ENCODE measurements at places on chromosomes 11 and 22.

DNA sequence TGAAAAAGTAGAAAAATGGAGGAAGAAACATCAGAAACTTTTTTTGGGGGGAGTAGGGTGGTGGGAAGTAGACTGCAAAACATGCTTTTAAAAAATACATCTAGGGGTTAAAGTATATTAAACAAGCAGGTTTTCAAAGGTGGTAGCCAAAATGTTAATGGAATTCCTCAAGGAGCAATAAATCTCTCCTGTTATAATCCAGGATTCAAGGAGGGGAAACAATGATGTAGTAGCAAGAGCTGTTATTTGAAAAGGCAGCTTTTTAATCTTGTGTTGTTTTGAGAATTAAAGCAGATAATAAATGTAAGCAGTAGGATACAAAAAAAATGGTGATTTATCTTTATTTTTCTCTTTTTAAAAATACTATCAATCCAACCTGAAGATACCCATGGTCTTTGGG lies 736.5 kb upstream of the CCDC90B start:
- no peak for DNase-seq

DNA sequence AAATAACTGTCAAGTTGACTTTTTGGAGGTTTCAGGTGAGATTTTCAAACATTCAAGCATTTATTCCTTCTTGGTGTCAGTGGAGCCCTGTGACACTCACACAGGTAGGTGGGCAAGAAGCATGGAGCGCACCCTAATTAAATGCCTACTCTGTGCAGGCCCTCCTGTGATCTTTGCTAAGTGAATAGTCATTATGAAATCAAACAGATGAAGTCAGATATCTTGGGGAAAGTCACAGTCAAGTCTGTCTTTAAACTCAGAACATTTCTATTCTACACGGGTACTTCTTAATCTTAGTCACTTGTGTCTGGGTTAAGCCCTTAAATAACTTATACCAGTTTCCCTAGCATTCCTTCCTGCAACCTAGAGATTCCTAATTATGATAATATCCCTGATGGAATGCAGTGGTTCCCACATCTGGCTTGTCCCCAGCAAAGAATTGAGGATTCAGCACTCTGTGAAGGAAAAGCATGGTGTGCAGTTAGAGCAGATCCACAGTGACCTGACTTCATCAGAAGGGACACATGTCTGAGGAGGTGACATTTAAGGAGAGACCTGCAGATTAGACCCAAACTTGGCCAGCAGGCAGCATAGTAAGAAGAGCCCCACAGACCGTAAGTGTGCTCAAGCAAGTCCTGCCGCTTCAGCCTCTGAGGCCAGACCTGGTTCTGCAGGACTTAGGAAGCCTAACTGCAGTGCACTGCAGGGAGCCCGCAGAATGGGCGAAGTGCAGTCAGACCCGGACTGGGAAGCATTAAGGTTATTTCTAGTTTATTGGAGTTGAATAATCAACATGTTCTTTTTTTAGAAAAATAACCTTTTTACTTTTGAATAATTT lies 85.3 kb upstream of the GAL start:
- DNase-seq = no peak

- DNase-seq = no peak
These were observed 135.6 kb downstream of the RAB38 start for GRCh38 chr11:88039476-88040147.

DNA sequence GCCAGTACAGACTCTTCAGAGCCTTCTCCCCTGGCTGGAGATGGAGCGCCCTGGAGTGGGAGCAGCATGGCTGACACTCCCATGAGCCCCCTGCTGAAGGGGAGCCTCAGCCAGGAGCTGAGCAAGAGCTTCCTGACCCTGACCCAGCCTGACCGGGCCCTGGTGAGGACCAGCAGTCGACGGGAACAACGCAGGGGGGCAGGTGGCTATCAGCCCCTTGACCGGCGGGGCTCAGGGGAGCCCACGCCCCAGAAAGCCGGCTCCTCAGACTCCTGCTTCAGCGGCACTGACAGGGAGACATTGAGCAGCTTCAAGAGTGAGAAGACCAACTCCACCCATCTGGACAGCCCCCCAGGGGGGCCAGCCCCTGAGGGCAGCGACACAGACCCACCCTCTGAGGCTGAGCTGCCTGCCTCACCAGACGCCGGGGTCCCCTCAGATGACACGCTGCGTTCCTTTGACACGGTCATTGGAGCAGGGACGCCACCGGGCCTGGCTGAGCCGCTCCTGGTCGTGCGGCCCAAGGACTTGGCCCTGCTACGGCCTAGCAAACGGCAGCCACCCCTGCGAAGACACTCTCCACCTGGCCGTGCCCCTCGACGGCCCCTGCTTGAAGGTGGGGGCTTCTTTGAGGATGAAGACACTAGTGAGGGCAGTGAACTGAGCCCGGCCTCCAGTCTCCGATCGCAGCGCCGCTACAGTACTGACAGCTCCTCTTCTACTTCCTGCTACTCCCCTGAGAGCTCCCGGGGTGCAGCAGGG lies 2.6 kb downstream of the PCNX3 start:
- no peak for DNase-seq

DNA sequence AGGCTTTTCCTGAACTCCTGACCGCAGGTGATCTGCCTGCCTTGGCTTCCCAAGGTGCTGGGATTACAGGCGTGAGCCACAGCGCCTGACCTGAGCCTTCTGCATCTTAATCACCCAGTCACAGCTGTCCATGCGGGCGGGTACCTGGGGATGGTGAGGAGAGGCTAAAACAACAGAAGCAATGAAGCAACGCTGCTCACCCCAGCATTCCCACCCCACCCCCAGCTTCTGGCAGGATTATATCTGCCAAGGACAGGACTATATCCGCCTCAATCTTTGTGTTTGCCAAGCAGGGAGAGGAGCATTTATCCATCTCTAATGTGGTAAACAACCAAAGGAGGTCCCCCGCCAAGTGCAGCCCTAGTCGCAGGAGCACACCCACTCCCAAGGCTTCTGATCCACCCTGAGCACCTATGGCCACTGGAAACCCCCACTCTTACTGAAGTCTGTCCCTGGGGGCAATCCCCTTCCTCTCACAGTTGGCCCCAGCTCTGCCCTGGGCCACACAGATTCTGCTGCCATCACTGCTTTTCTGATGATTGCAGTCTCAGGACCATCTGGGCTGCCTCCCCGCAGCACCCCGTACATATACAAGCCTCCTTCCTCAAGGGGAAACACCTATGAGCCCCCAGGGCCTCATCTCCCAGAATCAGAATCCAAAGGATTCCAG lies 8.8 kb upstream of the LGALS2 start:
- DNase-seq = no peak

GRCh38 chr11:85167038-85167437 lies 460.1 kb downstream of the DLG2 start:
- DNase-seq = no peak

- DNase-seq = no peak
These were observed 65.0 kb downstream of the LRRC32 start for GRCh38 chr11:76605338-76606074.

- no peak for DNase-seq
These were observed 44.8 kb downstream of the ENDOD1 start for GRCh38 chr11:95134491-95134890.

GRCh38 chr11:116933961-116934360 lies 96.5 kb upstream of the APOA1 start:
- DNase-seq = no peak

- DNase-seq = no peak
These were observed 86.7 kb upstream of the DDI1 start for GRCh38 chr11:103949781-103950180.

- no peak for DNase-seq
These were observed 27.6 kb downstream of the SLC22A6 start for GRCh38 chr11:62957147-62957546.

- no peak for DNase-seq
These were observed 90.4 kb downstream of the SERGEF start for GRCh38 chr11:17922416-17922788.
